Fibroblast of pulmonary artery (primary cell): ENCODE measurements at places on chromosomes 5 and 9.

GRCh38 chr9:9215050-9215449, 1397.8 kb downstream of the PTPRD start:
- DNase-seq: no peak

DNA sequence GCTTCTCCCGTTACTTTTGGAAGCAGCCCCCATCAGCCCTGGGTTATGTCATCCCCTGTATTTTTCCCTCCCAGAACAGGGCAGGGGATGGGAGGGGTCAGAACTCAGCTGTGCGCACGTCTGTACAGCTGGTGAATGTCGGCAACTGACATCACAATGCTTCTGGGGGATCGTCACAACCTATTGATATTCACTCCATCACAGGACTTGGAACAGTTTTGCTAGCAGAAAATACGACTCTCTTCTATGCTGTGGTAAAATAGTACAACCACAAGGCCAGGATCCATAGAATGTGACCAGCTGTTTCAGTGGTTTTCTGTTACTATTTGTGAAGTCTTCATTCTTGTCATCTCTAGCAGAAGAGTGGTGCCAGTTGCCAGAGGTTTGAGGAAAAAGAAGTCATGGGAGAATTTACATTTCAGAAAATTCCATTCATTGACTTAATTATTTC, 77.1 kb upstream of the KLF4 start:
- peak; percentile 54 for DNase-seq

DNA sequence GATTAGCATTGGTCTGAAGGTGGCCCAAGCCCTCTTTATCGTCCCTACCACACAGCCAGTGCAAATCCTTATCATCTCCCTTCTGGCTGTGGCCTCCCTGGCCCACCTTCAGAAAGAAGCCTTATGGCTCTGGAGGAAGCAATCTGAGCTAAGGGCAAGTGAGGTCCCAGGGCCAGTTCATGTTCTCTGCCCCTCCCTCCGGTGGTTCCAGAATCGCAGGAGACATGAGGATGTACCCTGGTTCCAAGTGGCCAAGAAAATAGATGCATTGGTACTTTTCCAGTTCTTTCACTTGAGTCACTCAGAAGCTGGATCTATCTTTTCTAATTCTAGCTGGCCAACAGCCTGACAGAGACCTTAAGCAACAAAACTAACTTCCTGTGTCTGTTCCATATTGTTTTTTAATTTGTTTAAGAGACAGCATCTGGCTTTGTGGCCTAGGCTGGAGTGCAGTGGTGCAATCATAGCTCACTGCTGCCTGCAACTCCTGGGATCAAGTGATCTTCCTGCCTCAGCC, 60.7 kb downstream of the LHFPL2 start:
- peak; percentile 87 for DNase-seq

DNA sequence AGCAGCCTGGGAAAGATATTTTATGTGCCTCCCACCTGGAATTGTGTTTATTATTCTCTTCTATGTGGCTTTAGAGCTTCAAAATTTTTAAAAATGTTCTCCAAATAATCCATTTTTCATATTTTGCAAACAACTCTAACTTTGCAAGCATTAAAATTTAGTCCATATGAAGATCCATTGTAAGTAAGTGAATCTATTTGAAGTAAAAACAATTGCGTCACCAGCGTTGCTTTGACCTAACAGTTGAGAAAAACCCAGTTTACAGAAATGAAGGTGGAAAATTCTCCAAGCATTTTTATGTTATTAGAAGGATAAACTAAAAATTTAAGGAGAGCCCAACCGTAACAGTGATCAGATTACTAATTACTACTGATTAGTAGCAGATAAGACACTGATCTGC, 38.9 kb upstream of the TLX3 start:
- no peak for DNase-seq

- no peak for DNase-seq
These were observed 117.8 kb downstream of the TLE4 start for GRCh38 chr9:79689576-79689975.

DNA sequence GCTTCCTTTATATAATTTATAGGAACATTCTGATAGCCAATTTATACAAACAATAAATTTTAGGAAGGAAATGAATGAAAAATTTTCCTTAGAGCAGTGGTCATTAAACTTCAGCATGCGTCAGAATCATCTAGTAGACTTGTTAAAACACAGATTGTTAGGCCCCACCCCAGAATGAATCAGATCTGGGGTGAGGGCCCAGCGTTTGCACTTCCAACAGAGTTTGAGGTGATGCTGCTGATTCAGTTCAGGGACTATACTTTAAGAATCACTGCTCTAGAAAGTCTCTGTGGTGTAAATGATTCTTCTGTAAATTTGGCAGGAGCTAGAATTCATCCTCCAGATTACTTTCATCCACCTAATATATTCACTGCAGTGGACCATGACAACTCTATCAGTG, 80.4 kb downstream of the SLC12A2 start:
- DNase-seq: peak; percentile 12

DNA sequence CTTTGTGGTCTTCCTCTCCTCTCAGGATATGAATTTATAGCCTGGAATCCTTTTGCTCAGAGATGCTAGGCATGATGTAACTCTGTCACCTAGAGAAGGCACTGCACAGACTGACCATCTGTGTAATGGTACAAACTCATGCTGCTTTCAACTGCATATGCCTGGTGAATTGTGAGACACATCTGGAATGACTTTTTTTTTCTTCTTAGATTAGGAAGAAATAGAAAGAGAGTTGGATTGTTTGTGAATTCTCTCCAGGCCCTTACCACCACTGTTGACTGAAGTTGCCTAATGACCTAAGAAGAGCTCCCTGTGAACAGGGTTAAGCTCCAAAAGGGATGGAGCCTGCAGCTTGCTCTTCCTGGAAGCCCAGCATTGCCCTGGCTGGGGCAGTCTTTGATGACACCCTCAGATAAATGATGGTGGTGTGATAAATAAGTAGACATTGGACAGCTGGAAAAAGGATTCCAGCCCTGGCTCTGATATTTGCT, 47.8 kb upstream of the TRIM32 start:
- peak; percentile 43 for DNase-seq

GRCh38 chr9:82423700-82424099, 435.1 kb downstream of the SPATA31D1 start:
- DNase-seq: no peak

DNA sequence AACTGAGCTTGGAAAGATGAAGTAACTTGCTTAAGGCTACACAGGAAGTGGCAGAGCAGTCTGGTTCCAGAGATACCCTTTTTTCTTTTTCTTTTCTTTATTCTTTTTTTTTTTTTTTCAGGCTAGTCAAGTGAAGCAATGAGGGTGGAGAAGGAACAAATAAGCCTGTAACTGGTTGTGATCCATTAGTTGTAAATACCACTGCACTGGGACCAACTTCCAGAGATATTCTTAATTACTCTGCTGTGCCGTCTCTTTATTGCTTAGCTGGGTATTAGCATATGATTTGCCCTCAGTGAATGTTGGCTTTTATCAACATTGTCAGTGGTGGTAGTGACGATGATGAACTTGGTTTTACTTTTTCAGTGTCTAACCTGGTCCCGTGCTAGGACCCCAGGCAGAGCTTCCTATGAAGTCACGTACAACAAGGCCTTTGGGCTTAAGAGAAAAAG, 26.7 kb downstream of the LNPEP start:
- DNase-seq: peak; percentile 20

DNA sequence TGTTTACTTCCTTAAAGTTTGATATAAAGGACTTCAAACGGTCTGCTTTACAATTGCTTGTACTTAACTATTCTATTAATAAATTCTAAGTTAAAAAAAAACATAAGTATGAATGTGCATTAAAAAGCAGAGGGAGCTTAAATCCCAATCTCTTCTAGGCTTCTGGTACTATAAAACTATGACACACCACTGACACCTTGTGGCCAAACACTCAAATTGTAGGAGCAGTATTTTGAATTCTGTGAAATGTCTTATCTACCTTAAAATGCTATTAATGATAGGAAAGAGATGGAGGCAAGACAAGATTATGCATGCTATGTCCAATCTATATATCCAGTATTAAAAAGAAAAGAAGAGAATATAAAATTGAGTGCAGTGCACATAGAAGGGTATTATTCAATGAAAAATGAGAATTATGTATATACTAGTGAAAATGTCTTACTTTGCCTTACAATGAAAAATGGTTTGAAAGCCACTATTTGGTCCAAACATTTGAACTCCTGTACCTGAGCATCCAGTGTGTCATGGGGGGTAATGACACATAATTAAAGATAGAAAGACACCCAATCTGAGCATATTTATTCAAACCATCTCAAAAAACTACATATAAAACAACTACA, 87.6 kb downstream of the ERP44 start:
- peak; percentile 76 for DNase-seq

GRCh38 chr5:124410539-124411488, 335.6 kb downstream of the ZNF608 start:
- peak; percentile 18 for DNase-seq

GRCh38 chr5:131210151-131210510, 39.4 kb downstream of the LYRM7 start:
- no peak for DNase-seq

DNA sequence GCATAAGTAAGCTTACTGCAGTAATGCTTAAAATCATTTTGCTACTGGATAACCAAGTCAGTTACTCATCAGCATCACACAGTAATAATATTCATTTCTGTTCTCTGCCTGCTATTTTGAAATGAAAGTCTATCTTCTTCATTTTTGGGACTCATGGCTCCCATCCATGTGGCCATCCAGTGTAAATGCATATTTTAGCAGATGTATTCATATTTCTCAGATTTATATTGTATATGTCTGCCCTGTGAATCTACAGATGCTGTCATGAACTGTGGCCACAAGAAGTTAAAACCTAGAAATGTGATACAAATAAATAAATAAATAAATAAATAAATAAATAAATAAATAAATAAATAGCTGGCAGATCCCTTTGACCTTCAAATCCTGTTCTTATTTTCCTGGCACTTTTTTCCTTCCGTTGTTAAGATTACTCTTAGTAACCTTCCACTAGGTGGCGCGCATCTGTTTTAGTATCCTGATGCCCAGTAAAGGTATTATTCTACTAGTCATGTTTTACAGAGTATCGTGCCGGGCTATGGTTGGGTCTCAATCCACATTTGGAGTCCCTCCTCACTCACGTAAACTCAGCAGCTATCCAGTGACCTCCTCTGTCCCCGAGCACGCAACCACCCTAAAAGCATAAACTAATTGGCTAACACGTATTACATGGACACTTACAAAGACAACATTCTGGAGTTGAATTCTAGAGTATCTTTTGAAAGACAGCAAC, 79.2 kb upstream of the IL7R start:
- peak; percentile 88 for DNase-seq

DNA sequence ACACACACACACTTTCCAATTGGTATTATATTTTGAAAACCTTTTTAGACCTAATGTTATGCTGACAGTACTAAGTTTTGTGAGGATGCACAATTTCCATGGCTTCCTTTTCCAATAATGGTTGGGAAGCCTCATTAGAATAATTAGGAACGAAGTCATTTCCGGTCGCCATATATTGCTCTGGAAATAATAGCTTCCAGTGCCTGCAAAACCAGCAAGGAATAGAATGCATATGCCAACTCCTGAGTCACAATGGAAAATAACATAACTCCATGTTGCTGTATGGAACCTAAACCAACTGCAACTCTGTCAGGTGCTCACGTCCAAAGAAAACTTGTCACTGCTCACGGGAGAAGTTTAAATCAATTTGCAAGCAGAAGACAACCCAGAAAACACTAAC, 222.0 kb downstream of the EBF1 start:
- no peak for DNase-seq

DNA sequence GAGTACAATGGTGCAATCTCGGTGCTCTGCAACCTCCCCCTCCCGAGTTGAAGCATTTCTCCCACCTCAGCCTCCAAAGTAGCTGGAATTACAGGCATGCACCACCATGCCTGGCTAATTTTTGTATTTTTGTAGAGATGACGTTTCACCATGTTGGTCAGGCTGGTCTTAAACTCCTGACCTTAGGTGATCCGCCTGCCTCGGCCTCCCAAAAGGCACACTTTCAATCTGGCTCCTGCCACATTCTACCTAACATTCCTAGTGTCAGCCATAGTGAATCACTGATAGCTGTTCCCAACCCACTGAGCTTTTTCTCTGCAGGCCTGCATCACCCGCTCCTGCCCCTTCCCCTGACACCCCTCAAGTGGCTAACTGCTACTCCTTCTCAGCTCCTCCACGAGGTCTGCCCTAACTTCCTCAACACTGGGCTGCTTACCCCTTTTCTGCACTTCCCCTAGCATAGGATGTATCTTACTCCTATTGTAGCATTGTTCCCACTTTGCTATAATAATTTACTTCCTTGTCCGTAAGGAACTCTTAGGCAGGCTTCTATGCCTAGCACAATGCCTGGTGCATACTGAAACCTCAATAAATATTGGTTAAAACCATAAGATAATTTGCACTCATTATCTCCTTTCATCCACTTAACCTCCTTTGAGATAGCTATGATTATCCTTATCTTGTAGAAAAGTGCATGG, 42.0 kb upstream of the LIFR start:
- no peak for DNase-seq

DNA sequence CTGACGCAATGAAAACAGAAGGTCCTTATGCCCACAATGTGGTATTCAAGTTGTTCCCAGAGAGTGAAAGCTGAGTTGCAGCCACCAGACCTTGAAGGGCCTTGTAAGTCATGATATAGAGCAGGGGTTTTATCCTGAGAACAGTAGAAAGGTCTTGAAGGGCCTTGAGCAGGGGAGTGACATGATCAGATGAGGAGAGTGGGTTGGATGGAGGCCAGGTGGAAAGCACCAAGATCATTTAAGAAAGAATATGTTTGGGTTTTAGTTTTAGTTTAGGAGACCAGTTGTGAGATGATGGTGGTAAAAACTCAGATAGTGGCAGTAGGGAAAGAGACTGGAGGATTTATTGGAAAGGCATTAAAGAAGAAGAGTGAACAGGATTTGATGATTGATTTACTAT, 5.9 kb downstream of the ITGA2 start:
- no peak for DNase-seq

GRCh38 chr5:90191352-90192045, 218.1 kb downstream of the CETN3 start:
- DNase-seq: no peak

DNA sequence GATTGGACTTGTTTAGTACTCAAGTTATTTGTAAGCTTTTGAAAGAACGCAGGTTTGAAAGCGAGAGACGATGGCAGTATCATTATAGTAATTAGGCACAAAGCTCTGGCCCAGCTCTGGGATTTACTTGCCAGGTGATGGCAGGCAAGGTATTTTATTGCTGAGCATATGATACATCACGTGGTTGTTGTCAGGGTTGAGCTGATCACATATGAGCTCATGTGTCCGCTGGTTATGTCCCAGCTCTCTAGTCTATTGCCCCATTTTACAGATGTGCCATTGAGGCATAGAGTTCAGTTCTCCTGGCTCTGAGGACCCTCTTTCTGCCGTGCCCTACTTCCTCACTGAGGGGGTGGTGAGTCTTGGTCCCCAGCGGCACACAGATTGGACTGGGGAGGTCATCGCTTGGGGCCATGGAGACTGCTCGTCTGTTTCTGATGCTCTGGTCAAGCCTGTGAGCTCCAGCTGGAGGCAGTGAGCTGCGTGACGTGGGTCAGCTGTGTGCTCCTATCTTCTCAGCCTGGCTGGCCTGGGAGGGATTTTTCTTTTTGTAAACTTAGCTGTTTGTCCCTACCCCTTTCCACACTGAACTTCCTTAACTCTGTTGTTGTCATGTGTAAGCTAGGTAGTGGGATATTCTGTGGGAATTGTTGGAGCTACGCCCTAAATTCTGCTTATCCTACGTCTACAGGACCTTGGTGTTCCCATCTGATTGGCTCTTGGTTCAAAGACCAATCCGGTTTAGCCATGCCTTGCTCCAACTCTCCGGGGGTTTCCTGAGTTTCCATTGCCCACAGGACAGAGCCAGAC, 2.2 kb downstream of the NXNL2 start:
- DNase-seq: no peak
